ENCODE measurements at places on chromosomes 11 and 22.

GRCh38 chr22:46749682-46750529, 11.9 kb upstream of the CERK start:
- DNase-seq, result no peak

GRCh38 chr22:24429411-24430365, 2.3 kb downstream of the ADORA2A start:
- peak; percentile 55 for DNase-seq

DNA sequence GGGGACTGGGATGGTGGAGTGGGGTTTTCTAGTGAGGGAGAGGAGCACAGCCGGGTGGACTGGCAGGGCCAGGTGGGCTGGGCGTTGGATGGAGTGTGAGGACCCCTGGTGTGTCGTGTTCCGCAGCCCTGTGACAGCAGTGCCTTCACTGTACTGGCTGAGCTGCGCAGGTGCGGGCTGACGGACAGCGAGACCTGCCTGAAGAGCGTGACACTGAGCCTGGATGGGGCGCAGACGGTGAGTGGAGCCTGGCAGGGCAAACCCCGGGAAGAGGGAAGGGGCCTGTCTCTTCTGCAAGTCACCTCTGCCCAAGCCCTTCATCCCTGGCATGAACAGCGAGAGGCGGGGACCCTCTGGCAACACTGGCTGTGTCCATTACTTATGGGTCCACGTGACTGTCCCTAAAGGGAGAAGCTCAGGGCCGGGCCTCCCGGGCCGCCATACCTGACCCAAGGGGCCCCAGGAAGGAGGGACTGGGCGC, 10.0 kb downstream of the MUC5AC start:
- no peak for DNase-seq

DNA sequence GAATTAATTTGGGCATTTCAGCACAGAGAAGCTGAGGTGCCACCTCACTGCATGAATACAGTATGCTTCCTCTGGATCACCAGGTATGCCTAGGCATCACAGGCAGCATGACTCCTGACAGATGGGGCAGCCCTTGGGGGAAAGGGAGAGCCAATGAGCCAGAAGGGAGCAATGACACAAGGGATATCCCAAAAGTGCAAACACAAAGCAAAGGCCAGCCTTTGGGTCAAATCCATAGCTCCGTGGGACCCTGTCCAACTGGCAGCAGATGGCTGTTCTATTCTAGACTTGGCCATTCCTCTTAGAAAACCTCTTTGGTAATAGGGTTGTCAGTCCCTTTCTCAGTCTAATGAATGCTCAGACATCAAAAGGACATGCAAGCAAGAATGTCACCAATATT, 73.3 kb downstream of the SERGEF start:
- no peak for DNase-seq

DNA sequence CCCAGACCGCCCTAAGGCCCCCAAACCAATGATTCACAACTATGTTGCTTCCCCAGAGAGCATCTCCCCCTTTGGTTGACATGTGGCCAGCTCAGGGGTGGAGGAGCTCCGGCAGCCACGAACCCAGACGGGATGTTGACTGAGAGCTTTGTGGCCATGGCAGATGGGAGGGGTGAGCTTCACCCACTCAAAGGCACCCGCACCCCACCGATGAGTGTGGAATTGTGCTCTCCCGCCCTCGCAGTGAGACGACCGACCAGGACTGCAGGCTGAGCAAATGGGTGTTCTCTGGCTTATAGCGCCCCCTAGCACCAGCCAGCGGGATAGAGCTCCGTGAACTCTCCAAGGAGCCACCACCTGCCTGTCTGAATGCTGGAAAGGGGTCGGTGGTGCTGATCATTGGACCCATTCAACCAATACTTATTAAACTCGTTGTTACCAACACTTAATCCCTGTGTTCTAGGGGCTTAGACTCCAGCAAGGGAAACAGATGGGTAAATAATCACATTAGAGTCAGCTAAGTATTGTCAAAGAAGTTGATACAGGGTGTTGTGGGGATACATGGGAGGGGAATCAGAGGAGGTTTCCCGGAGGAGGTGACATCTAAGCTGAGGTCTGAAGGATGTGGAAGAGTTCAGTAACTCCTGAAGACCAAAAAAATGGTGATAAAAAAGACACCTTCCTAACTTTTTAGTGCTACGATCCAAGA, 4.5 kb upstream of the TIMP3 start:
- DNase-seq, result peak; percentile 56

DNA sequence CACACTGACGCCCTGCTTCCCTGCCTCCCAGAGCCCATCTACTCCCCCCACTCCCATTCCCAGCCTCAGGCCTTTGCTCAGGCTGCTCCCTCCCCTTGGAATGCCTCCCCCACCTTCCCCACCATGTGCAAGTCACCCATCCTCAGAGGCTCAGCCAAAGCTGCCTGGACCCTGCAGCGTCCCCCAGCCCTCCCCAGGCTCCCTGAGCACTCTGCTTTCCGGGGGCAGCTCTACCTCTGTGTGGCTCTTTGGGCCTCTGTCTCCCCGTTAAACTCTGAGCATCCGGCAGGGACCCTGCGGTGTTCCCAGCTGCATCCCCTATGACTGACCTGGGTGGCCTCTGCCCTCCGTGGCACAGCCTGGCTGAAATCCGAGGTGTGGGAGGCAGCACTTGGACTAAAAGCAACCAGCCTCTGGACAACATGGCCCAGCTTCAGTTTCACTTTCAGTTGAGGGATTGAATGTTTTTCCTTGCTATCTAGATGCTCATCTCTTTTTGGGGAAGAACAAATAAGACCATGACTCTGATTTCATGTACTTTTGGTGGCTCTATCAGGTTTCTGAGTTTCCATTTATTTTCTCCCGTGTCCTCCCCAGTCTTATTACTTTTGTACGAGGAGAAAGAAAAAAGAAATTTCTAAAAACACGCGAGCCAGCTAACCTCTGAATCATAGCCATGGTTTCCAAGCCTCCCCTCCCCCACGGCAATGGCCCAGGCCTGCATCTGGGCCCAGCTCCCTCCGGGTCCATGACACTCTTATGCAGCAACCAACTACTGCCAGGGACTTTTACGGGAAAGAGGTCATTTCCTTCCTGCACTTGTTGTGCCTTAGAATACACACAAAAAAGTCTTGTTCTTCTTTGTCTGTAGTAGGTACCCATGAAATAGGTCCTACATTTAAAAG, 3.8 kb downstream of the APOL3 start:
- peak; percentile 74 for DNase-seq

- no peak for DNase-seq
Observed at GRCh38 chr22:35359380-35360065, 21.4 kb upstream of the HMOX1 start.

- DNase-seq, result no peak
Observed at GRCh38 chr11:104098555-104098954, 62.1 kb downstream of the DDI1 start.

DNA sequence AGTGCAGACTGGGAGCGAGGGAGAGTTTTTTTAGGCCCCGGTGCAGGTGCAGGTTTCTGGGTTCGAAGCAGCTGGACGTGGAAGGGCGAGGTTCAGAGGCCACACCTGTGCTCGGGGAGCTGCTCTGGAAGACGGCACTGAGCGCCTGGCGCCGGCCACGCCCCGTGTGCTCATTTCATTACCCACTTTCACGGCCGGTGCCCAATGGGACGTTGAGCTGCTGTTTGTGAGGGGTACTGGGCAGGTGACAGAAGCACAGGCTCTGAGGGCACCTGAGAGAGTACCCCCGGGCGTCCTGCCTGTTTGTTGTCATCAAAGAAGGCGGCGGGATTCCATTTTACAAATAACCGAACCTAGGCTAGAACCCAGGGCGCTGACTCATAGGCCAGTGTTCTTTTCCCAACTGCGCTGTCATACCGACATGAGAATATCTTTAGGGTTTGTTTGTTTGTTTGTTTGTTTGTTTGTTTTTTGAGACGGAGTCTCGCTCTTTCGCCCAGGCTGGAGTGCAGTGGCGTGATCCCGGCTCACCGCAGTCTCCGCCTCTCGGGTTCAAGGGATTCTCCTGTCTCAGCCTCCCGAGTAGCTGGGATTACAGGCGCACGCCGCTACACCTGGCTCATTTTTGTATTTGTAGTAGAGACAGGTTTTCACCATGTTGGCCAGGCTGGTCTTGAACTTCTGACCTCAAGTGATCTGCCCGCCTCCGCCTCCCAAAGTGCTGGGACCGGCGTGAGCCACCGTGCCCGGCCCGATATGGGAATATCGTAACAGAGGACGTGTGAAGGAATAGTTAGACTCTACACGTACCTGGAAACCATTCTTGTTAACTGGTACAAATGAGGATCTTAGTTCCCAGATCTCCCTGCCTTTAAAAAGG, 16.6 kb upstream of the SPTBN2 start:
- DNase-seq, result peak; percentile 62

Measured in activated CD4-positive, CD25-positive, alpha-beta regulatory T cell treated with anti-CD3 and anti-CD28 coated beads, Interleukin-2, amount 50 U/mL, for 72 hours (primary cell).